AG04450 (cell line): ENCODE measurements at places on chromosomes 5 and 9. TPM values are rescaled to one million over a fixed set of nuclear protein-coding genes. Genes with fewer than 3 reads are reported as not detected.

The CNTFR gene
- polyA plus RNA-seq: not detected in 2 replicates

DNA sequence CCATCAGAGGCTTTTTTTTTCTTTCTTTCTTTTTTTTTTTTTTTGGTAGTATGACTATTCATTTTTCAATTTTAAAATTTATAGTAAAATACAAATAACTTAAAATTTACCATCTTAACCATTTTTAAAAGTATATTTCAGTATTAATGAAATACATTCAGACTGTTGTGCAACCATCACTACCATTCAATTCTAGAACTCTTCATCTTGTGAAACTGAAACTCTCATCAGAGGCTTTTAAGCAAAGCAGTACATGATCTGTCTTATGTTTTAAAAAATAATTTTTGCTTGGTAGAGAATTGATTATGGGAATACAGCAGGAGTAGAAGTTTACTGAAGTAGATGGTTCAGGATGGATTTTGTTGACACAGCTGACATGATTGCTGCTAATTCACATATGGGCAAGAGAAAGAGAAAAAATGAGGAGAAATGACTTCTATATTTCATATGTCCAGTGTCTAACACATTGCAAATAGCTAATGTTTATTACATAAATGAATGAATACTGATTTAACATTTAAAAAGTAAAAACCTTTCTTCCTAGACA is 13.4 kb downstream of the ELOVL7 start:
- DNase-seq: no peak

DNA sequence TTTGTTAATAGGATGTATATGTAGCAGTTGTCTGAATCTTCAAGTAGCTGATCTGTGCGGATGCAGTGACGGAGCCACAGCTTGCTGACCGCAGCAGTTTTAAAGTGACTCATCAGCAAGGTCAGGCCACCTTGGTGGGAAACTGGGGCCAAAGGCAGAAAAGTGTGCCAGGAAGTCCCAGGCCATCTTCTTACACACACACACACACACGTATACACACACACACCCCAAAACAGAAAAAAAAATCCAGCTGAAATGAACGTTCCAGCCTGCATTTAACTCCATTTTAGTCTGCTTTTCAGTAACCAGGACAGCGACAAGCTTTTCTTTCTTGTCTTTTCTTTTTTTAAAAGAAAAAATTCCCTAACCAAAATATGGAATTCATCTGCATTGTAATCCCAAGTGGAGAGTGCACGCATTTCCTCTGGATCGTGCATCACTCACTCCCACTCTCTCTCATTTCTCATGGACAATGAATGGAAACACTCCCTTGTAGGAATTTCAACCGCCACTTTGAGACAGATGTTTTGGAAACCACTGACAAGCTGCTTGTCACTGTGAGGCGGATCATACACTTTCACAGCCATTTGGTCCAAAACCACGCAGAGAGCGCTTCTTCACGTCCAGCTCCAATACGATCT is 103.9 kb downstream of the LHFPL2 start:
- DNase-seq: no peak

The SPINK5 gene
- polyA plus RNA-seq: not detected in 2 replicates
